ENCODE measurements at places on chromosomes 11 and 22. TPM values are rescaled to one million over a fixed set of nuclear protein-coding genes. Genes with fewer than 3 reads are reported as not detected.
A peak's percentile ranks its signal among the peaks of the same experiment; 100 is the strongest.

FAM118B gene
- total RNA-seq = 11.7 TPM

PANX2 gene
- 2.4 TPM for total RNA-seq

MOV10L1 gene
- not detected for total RNA-seq

ENTHD1 gene
- total RNA-seq = 0.11 TPM

SPDYC gene
- total RNA-seq = not detected

MRGPRF gene
- not detected for total RNA-seq

ASCL3 gene
- not detected for total RNA-seq

TRIM51 gene
- not detected for total RNA-seq

FREY1 gene
- total RNA-seq = 1.4 TPM

CNGA4 gene
- total RNA-seq = not detected

CHRNA10 gene
- total RNA-seq = 2.2 TPM

RASD2 gene
- not detected for total RNA-seq

LIF gene
- total RNA-seq = 932 TPM

GRCh38 chr11:59459916-59460315, 3.2 kb downstream of the OR4D6 start:
- no peak for DNase-seq

DNA sequence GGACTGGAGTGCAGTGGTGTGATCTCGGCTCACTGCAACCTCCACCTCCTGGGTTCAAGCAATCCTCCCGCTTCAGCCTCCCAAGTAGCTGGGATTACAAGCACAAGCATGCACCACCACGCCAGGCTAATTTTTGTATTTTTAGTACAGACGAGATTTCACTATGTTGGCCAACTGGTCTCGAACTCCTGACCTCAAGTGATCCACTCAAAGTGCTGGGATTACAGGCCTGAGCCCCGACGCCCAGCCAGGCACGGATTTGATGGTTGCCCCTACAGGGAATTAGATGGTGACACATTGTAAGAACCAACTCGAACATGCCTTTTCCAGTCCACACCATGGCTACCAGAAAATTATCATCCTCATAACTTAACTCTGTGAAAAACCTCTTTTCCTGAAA, 26.8 kb upstream of the RTL6 start:
- DNase-seq = no peak

DNA sequence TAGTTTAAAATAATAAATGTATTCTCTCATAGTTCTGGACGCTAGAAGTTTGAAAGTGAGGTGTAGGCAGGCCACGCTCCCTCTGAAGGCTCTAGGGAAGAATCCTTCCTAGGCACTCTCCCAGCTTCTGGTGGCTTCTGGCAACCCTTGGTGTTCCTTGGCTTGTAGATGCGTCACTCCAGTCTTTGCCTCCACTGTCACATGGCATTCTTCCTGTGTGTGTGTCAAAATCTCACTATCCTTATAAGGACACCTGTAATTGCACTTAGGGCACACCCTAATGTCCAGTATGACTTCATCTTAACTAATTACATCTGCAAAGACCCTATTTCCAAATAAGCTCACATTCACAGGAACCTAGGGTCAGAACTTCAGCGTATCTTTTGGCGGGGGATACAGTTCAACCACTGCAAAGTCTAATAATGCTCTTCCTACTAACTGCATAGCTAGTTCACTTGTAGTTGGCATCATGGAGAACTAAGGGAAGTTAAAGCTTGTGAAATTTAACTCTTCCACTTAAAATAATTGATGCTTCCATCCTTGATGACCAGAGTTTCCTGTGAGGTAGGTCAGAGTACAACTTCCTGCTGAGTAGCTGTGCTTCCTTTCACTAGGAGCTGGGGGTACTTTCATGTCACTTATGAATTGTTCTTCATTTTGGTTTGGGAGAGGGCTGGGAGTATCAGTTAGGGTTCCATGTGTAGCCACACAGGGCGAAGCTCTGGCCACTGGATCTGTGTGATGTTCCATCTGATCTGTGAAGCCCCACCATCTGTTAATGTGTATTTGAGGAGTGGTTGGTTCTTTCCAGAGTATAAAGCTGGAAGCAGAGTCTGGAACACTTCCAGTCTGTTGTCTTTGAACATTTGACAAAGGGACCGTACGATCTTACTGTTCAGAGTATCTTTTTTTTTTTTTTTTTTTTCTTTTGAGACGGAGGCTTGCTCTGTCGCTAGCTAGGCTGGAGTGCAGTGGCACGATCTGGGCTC, 10.5 kb downstream of the YWHAH start:
- no peak for DNase-seq

DNA sequence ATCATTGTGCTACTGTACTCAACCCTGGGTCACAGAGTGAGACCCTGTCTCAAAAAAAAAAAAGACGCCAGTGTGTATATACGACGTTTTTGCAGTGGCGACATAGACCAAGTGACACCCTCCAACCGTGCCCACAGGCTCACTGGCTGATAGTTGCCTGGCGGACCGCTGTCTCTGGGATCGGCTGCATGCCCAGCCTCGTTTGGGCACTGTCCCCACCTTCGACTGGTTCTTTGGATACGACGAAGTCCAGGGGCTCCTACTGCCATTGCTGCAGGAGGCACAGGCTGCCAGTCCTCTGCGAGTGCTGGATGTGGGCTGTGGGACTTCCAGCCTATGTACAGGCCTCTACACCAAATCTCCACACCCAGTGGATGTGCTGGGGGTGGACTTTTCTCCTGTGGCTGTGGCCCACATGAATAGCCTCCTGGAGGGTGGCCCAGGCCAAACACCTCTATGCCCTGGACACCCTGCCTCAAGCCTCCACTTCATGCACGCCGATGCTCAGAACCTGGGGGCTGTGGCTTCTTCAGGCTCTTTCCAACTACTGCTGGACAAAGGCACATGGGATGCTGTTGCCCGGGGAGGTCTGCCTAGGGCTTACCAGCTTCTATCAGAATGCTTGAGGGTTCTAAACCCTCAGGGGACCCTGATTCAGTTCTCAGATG, 1.3 kb downstream of the CSKMT start:
- no peak for DNase-seq

DNA sequence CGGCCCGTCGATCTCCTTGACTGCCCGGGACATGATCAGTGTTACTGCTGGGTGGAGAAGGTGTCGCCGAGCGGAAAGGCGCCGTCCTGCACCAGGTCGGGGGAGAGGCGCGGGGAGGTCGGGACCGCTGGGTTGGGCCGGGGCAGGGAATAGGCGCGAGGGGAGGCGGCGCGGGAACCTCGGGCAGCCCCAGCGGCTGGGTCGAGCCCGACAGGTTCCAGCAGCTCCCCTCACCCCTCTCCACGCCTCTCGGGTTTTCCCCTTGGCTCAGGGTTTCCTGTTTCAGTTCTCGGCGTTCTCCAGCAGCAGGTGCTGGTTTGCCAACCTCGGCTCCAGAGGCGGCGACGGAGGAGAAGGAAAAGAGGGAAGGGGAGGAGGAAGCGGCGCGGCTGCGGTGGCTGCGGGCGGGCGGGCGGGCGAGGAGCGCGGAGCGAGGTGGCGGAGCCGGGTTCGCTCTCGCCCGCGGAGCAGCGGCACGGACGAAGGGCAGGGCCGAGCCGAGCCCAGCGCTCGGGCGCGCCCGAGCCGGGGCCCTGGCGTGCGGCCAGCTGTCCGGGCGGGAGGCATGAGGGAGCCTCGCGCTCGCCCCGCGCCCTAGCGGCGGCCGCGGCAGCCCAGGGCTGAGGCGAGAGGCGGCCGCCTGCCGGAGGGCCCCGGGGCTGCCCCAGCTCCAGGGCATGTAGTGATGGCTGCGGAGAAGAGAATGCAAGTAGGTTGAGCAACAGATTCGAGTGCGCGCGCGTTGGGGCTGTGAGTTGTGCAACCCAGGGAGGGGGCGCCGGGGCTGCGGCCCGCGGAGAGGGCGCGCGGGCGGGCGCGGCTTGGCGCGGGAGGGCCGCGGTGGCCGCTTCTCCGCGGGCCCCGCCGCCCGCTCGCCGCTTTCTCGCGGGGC, at the start of gene ZC3H12C:
Gene ZC3H12C (plus strand): TSS at position 878 of the 892 bp plus-strand sequence. CDS start 20 bp downstream, outside the sequence.
- peak; percentile 38 for DNase-seq

- DNase-seq = no peak
Observed at GRCh38 chr22:29947410-29948384, 64.7 kb downstream of the MTMR3 start.

DNA sequence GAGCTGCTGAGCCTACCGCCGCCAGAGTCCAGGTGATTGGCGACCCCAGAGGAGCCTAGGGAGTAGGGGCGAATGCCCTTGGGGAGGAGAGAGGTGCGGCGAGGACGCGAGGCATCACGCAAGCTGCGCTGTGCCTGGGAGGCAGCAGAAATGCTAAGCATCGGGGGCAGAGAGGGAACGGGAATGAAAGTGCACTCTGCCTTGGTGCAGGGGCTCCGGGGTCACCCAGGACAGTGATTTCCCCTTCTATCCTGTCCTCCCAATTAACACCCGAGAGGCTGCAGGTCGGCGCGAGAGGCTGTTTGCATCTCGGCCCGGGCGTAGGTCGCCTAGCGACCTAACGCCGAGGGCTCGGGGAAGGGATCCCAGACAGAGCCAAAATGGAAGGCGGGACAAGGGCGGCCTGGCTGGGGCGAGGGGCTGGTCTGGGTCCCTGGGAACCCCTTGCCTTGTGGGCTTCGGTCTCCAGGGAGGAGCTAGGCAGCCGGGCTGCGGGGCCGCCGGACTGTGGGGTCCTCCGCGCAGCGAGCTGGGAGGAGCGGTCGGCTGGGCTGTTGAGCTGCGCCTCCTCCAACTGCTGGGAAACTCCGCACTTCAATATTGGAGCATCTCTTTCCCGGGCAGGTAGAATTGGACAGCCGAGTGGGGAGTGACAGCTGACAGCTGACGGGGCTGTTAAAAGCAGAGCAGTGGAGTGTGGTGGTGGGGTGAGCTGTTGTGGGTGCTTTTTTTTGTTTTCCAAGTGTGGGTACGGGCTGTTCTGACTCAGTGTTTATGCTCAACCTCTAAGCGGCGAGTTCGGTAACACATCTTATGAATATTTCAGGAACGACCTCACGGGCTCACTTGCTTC, 657 bp downstream of the ELMOD1 start:
- peak; percentile 12 for DNase-seq

DNA sequence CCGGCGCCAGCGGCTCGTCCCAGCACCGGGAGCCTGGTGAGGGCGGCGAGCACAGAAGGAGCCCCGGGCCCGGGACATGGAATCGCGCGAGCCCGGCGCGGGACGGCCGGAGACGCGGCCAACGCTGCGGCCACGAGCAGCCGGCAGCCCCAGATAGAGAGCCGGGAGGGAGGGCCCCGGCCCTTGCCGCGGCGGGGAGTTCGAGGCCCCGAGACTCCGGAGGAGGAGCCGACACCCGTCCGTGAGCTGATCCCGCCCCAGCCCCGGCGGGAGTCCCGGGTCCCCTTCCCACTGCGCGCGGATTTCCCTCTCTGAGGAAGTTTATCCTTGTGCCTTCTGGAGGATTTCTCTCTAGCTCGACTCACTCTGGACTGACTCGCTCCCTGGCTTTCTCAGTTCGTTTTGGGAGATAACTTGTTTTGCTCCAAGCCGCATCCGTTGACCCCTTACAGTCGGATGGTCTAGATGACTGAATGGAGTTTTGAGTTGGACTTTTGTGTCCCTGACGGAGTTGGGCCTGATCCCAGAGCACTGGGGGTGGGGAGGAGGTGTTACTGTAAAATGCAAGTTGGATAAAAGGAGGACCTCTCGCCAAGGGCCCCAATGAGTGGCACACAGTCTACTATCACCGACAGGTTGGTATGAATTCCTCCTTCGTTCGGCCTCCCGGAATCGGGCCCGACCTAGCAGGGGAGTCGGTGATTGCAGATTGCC, 585 bp downstream of the ARHGEF12 start:
- no peak for DNase-seq

GRCh38 chr22:38429499-38430068, 25.4 kb downstream of the KCNJ4 start:
- no peak for DNase-seq

GRCh38 chr11:43988040-43988817, 45.8 kb downstream of the C11orf96 start:
- DNase-seq = no peak

GRCh38 chr11:69280994-69281393, 13.0 kb upstream of the MYEOV start:
- DNase-seq = no peak

DNA sequence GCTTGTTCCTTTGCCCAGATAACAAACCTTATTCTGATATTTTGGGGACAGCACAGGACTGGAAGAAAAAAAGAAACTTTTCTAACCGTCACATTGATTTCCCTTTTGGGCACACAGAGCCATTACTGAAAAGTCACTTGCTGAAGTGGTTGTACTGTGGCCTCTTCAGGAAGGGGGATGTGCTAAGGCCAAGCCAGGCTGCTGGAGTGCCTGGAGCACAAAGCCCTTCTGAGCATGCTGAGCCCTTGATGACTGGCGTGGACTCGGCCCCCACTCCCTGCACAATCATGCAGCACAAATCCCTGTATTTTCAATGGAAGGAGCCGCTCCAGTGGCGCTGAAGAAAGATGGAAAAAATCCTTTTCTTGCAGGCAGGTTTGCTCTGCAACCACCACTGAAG, 164.2 kb downstream of the NTM start:
- no peak for DNase-seq

DNA sequence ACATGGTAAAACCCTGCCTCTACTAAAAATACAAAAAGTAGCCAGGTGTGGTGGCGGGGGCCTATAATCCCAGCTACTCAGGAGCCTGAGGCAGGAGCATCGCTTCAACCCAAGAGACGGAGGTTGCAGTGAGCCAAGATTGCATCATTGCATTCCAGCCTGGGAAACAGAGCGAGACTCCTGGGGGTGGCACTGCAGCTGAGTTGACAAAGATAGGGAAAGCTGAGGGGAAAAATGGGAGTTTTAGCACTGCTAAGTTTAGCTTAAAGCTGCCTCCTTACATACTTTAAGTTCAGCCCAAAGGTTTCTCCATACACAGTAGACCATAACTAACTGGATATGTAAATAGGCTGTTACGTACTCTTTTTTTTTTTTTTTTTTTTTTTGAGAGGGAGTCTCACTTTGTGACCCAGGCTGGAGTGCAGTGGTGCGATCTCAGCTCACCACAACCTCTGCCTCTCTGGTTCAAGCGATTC, 9.0 kb upstream of the USP28 start:
- DNase-seq = no peak

- no peak for DNase-seq
Observed at GRCh38 chr22:44379817-44380755, 67.3 kb upstream of the SHISAL1 start.

- peak; percentile 5 for DNase-seq
Observed at GRCh38 chr11:69360606-69361005, 66.7 kb downstream of the MYEOV start.

DNA sequence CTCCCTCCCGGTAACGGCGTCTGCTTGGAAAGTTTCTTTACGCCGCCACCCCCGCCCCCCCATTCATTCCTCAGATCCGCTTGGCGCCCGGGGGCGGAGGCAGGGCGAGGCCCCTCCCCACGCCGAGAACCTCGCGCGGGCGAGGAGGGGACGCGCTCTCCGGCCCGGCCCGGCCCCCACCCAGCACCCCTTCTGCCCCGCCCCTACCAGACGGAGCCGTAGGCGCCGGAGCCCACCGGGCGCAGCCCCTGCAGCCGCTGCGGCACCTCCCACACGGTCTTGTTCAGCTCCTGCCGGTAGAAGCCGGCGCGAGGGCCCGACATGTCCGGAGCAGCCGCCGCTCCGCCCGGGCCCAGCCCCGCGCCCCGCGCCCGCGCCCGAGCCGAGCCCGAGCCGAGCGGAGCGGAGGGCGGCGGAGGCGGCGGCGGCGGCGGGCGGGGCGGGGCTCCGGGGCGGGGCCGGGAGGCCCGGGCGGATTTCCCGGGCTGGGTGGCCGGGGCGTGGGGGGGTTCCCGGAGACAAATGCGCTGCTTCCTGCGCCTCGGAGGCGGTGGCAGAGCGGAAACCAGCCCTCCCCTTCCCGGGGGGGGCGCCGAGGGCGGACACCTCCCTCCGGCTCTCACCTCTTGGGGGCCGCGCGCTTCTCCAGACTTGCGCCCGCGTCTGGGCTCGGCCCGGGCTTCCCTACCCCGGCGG, at the start of gene MAPK11:
Gene MAPK11 (minus strand): TSS at position 411 of the 696 bp plus-strand sequence. CDS start 88 bp downstream, at position 323.
- peak; percentile 66 for DNase-seq
